ENCODE measurements at places on chromosomes 3 and 15.

- DNase-seq, result no peak
Observed at GRCh38 chr3:195555110-195555509, 12.0 kb upstream of the PPP1R2 start.

DNA sequence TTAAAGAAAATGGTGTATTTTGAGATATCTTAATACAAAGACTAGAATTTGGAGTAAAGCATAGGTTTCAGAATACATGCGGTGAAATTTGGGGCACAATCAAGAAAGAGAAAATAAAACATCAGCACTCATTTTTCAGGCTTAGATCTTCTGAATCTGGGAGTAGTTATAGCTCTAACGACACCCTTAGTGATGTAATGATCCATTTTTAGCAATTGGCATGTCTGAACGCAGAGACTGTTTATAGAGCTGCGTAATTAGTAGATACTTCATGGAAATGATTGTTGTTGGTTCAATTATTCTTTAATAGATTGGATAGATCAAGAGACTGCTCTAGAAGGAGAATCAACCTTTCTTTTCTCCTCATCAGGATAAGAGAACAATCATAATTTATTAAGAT, 47.5 kb upstream of the SNRK start:
- DNase-seq, result no peak

DNA sequence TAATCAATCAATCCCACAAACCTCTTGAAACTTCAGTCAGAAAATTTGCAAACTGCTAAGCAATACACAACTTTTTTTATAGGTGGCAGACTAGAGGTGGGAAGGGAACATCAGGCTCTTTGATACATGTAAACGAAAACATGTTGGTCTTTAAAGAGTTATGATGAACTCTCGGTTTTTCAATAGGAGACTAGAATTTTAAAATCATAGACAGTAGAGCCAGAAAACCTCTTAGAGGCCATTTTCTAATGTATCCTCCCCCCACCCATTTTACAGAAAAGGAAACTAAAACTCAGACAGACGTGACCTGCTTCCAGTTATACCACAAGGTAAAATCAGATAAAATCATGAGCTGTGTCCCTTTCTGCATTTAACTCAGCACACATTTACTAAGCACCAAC, 179.1 kb upstream of the LPP start:
- DNase-seq, result no peak

DNA sequence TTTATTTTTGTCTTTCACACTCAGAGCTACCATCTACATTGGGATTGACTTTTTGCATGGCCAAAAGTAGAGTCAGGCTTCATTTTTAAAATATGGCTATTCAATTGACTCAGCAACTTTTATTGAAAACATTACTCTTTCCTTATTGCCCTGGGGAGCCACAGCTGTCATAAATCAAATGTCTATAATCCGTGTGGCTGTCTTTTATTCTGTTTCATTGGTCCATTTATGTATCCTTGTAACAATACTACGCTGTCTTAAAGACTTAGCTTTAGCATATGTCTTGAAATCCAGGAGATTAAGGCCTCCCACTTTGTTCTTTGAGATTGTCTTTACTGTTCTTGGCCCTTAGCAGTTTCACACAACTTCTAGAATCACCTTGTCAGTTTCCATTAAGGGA, 55.2 kb downstream of the CEMIP start:
- DNase-seq, result no peak

- DNase-seq, result no peak
Observed at GRCh38 chr15:92586966-92587365, 68.6 kb downstream of the FAM174B start.

- DNase-seq, result no peak
Observed at GRCh38 chr3:12988728-12989454, 84.3 kb downstream of the IQSEC1 start.

- DNase-seq, result no peak
Observed at GRCh38 chr15:89575656-89576416, 567 bp downstream of the TICRR start.

- no peak for DNase-seq
Observed at GRCh38 chr3:106208967-106209366, 340.2 kb upstream of the CBLB start.

DNA sequence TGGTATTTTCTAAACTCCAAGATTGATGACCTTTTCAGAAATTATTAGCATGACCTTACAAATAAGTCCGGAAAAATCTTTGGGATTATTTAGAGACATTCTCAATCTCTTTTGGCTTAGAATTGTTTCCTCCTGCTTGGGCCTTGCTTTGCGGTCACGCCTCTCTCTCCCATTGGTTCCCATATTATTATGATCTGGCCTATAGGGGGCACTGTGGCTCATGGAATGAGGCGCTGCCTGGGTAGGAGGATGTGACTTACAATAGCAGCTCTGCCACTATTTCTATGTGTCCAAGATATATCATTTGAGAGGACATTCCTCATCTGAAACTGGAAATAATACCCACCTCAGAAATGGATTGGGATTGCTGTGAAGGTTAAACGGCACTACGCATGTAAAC, 464.9 kb downstream of the MFSD1 start:
- no peak for DNase-seq

DNA sequence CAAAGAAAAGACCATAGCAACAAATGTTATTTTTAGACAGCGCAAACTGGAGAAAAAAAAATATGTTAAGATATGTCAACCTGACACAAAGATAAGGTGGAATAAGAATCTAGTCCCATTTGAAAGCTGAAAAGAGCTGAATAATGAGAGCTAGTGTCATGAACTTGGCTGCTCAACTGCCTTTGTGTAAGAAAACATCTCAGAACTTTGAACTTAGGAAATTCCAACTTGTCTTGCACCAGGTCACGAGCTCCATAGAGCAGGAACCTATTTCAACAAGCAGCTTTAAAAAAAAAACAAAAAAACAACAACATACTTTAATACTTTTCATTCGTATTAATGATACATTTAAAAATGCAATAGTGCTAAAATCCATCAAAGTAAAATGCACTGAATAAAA, 79.5 kb downstream of the ZNF280D start:
- DNase-seq, result no peak

Measured in iPS DF 19.7 (cell line).